Smooth muscle cell of bladder (primary cell): ENCODE measurements at places on chromosomes 2 and 18. TPM values are rescaled to one million over a fixed set of nuclear protein-coding genes. Genes with fewer than 3 reads are reported as not detected.

Gene ECEL1
- total RNA-seq = not detected in 2 replicates

Gene KCMF1
- 51.6 and 77.2 TPM in 2 replicates for total RNA-seq

Gene ABCG5
- not detected in 2 replicates for total RNA-seq

Gene IAH1
- 85.1 and 90.5 TPM in 2 replicates for total RNA-seq

Gene SAG
- total RNA-seq = not detected in 2 replicates

Gene HNRNPLL
- total RNA-seq = 35.2 and 35.7 TPM in 2 replicates

Gene FSHR
- not detected in 2 replicates for total RNA-seq

Gene IGFBP5
- total RNA-seq = 928 and 1,359 TPM in 2 replicates

Gene EFHD1
- total RNA-seq = not detected in 2 replicates

Gene NEB
- total RNA-seq = 0.14 and 0.18 TPM in 2 replicates

Gene ANKAR
- 6.5 and 6.8 TPM in 2 replicates for total RNA-seq

Gene BOK
- total RNA-seq = 8.4 and 12.9 TPM in 2 replicates

Gene NDUFAF7
- total RNA-seq = 13.7 and 13.9 TPM in 2 replicates

Gene FARSB
- 8.7 and 9.4 TPM in 2 replicates for total RNA-seq

Gene PRADC1
- 10.9 and 11.5 TPM in 2 replicates for total RNA-seq

Gene GNLY
- not detected in 2 replicates for total RNA-seq

Gene ABCB11
- total RNA-seq = not detected in 2 replicates

Gene COL5A2
- total RNA-seq = 779 and 785 TPM in 2 replicates

Gene PTPRN
- 6.4 and 57.0 TPM in 2 replicates for total RNA-seq

Gene AQP12B
- not detected in 2 replicates for total RNA-seq

Gene CD8B
- total RNA-seq = not detected in 2 replicates

Gene GALNT14
- not detected in 2 replicates for total RNA-seq

Gene RND3
- total RNA-seq = 606 and 918 TPM in 2 replicates

Gene ASAP2
- 15.1 and 16.9 TPM in 2 replicates for total RNA-seq

Gene SEPTIN10
- total RNA-seq = 63.4 and 63.5 TPM in 2 replicates

Gene ITPRIPL1
- total RNA-seq = 0.43 and 0.74 TPM in 2 replicates

Gene NCKAP5
- total RNA-seq = 1.2 and 4.3 TPM in 2 replicates

Gene OXER1
- under 0.01 TPM in 1 of 2 replicates, not detected in the other for total RNA-seq

Gene PRKAG3
- not detected in 2 replicates for total RNA-seq
